Ascending aorta (tissue), 2 donors: ENCODE measurements at places on chromosomes 2 and 18. TPM values are rescaled to one million over a fixed set of nuclear protein-coding genes. Genes with fewer than 3 reads are reported as not detected.

The STAT4 gene
- total RNA-seq = 0.85 TPM

DNA sequence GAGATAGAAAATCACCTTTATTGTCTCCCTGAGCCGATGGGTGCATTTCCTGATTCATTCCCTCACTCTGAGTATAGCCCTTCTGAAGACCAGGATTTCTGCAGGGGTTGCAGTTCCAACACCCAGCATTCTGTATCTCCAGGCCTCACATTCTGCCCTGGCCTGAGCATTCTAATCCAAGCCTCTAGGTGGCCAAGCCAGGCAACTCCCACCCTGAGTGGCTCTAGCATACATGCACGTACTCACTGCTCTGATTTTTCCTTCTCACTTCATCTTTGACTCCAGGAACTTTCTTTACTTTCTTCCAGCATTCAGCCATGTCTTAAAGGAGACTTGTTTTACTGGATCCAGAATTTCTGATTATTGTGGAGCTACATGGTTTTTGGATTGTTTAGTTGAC is 100.7 kb upstream of the STK39 start:
- H3K36me3 ChIP-seq = no peaks in the 10 kb centered on the region
- DNase-seq = no peak

GRCh38 chr18:40546875-40547274 is 1408.2 kb upstream of the PIK3C3 start:
- H3K27me3 ChIP-seq = no peaks in the 10 kb centered on the region
- H3K27ac ChIP-seq = no peak overlapping the region
- no peaks in the 10 kb centered on the region for H3K4me1 ChIP-seq

GRCh38 chr2:176283291-176284068 is 14.2 kb downstream of the MTX2 start:
- no peaks in the 10 kb centered on the region for H3K36me3 ChIP-seq
- DNase-seq = no peak
- H3K27me3 ChIP-seq = no peaks in the 10 kb centered on the region
- no peak overlapping the region for H3K27ac ChIP-seq

DNA sequence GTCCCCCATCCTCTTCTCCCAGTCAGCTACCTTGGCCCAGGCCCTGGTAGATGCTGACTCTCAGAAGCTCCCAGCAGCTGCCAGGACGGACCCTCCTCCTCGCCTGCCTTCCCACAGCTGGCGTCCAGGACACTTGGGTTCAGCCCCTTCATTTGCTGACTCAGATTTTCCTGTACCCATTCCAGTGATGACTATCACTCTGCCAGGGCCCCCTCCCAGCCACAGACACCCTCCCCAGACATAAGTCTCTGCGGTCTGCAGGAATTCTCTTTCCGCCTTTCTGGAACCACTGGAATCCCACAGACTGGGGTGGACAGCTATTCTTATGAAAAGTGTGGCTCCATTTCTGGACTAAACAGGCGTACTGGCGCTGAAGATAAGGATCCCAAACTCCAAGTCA is 260.3 kb upstream of the EPAS1 start:
- H3K4me3 ChIP-seq = no peak overlapping the region
- H3K36me3 ChIP-seq = no peaks in the 10 kb centered on the region
- peaks cover 11% of the 10 kb centered on the region for H3K4me1 ChIP-seq
- peak overlapping the region; percentile 24 for H3K27ac ChIP-seq
- no peaks in the 10 kb centered on the region for H3K27me3 ChIP-seq
